ENCODE measurements at places on chromosomes 5 and 9.
A peak's percentile ranks its signal among the peaks of the same experiment; 100 is the strongest.

DNA sequence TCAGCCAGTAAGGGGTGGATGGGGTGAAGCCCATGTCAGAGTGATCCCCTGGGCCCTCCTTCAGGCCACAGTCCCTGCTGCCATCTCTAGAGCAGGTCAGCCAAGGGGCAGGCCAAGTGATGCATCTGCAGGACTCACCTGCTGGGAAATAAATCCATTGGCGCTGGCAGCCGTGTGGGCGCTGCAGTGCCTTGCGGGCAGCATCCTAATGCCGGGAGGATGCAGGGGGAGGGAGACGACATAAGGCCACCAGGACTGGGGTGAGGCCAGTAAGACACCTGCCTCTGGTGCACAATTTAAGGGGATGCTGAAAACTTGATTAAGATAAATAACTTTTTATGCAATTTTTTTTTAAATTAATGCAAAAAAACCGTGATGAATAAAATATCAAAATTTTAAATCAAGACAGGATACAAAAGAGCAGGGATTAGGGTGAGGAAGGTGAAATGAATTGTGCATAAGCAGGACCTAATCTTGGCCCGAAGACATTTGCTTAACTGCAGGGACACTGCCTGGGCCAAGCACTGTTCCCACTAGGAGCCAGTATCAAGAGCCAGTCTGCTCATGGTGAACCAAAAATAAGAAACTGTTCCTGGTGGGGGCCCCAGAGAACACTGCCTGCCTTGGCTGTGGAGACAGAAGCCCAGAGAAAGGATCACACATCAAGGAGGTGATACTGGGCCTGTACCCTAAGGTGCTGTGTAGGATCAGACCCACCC, 67.5 kb upstream of the CPLX2 start:
- DNase-seq: no peak

GRCh38 chr5:65072850-65073249, 304.1 kb downstream of the CWC27 start:
- no peak for DNase-seq

DNA sequence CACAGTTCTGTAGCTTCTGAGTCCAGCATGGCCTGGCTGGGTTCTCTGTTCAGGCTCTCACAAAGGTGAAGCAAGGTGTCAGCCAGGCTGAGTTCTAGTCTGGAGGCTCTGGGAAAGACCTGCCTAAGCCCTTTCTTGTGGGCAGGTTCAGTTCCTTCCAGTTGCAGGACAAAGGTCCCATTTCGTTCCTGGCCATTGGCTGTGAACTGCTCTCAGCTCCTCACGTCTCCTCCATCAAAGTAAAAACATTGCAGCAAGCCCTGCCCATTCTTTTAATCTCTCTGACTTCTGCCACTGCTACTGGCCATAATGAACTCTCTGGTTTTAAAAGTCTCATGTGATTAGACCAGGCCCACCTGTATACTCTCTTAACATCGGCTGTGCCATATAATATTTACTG, 61.6 kb upstream of the BARX1 start:
- no peak for DNase-seq

DNA sequence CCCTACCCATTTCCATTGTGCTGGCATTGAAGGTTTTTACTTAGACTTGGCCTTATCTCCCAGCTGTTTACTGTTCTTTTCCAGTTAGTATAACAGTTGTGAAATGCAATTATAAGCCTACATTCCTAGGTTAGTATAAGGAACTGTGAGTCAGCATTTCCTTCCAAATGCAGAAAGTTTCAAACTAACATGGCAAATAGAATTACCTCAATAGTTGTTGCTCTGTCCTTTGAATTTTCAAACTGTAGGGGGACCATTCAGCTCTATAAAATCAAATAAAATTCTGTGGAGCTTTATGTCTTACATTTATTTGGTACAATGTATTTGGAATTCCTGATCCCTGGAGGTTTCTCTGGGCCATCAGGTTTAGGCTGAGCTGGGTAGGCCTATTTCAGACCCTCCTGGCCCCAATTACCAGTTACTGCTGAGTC, 47.2 kb downstream of the ARHGEF28 start:
- DNase-seq: peak; percentile 82

- DNase-seq: peak; percentile 47
Measured at GRCh38 chr9:77384406-77384805, 207.1 kb downstream of the VPS13A start.
